ENCODE measurements at places on chromosomes 5 and 9.

GRCh38 chr5:62460578-62460983 lies 48.0 kb downstream of the IPO11 start:
- DNase-seq = peak; percentile 44

DNA sequence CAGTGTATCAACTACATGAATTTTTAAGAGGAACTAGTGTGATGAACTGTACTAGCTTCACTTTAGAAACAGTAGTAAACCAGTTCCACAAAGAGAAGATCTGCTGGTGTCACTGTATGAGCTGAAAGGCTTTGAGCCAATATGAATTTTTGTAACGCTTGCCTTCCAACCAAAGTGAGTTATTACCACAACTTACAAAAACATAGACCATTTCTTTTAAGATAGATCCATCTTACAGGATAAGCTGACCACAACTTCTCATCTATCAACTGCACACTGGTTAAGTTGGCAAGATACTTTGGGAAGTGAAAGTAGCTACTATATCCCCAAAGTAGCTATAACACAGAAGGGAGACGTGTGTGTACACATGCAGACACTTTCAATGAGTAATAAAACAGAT lies 849.6 kb upstream of the DMAC1 start:
- peak; percentile 69 for DNase-seq

- no peak for DNase-seq
Measured at GRCh38 chr5:99807346-99807745, 727.8 kb upstream of the FAM174A start.

DNA sequence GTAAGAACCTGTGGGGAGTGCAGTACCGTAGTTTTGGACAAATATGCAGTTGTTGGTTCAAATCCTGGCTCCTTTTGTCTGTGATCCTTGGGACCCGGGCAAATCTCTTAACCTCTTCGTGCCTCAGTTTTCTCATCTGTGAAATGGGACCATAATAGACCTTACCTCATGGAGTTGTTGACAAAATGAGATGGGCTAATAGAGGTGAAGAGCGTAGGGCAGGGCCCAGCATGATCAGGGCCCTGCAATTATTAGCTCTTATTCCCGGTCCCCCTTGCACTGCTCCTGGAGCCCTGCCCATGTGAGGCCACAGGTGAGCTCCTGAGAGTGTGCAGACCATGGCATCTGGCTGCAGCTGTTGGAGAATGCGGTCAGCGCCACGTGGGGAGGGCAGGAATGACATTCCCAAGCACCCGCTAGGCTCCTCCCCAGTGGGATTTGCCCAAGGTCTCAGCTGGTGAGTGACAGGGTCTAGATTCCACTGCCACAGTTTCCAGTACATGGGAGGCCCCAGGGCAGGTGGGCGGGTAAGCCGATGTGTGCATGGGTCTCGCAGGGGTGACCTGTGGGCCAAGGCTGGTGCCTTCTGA lies 41.0 kb downstream of the NEK6 start:
- DNase-seq = no peak

DNA sequence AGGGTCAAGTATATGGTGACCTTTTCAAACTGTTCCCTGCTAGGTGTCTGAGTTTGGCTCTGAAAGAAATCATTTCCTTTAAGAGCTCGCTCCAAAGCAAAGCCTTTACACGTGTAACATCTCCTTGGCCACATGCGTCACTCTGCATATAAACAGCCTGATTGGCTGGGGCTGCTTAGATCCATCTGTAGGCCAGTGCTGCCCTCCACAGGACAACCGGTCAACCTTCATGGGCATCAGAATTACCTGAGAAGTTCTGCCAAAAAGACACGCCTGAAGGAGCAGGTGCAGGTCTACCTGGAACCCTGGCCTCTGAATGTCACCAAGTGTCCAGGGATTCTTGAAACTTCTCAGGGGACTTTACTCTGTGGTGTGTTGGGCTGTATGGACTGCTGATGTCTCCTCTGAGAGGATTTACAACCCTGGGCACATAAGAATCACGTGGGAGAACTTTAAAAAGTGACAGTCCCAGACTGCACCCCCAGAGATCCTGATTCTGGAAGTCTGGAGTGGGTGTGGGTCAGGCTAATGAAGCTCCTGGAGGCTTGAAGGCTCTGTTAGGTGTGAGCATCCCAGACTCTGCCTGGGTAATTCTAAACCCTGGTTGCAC lies 497.6 kb downstream of the GADD45G start:
- DNase-seq = peak; percentile 86

All from inflammatory macrophage treated with lipopolysaccharide for 4 hours (primary cell).